ENCODE measurements at places on chromosomes 12 and 14.

- DNase-seq, result no peak
These were observed 5.3 kb downstream of the A2ML1 start for GRCh38 chr12:8827551-8828256.

- no peak for DNase-seq
These were observed 16.7 kb downstream of the SLC35E3 start for GRCh38 chr12:68762691-68763090.

- no peak for DNase-seq
These were observed 199.2 kb downstream of the CRADD start for GRCh38 chr12:93876360-93876759.

- no peak for DNase-seq
These were observed 17.2 kb downstream of the PSMC1 start for GRCh38 chr14:90273532-90273931.

DNA sequence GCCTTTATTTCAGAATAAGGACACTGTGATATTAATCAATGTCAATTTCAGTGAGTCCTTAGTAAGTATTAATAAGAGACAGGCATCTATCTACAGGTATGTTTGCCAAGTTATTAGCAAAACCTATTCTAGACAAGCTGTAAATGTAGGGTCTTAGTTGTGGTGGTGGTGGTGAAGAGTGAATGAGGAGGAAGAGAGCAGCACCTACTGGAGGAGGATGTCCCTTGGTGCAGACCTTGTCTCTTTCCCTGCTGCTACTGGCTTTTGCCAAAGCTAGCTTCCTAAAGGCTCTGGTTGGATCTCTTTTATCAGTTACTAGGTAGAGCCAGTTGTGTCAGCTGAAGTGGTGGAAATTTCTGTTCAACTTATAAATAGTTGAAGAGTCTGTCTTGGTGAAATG, 304.8 kb upstream of the ATP2B1 start:
- no peak for DNase-seq

GRCh38 chr12:97616946-97617345, 154.3 kb downstream of the RMST start:
- DNase-seq, result no peak

DNA sequence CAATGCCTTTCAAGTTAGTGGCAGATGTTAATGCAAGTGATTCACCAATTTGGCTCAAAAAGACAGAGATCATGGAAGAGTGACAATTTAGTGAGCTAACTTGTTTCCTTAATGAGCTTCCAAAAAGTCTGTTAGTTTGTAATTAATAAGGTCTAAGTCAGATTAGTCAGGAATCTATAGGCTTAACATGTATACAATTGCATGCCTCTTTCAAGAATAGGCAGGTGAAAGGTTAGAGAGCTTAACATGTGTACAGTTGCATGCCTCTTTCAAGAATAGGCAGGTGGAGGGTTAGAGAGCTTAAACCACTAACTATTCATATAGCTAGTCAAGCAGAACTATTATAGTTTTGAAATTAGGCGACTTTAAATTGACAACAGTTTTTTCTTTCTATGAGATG, 663.8 kb downstream of the C12orf50 start:
- DNase-seq, result no peak

DNA sequence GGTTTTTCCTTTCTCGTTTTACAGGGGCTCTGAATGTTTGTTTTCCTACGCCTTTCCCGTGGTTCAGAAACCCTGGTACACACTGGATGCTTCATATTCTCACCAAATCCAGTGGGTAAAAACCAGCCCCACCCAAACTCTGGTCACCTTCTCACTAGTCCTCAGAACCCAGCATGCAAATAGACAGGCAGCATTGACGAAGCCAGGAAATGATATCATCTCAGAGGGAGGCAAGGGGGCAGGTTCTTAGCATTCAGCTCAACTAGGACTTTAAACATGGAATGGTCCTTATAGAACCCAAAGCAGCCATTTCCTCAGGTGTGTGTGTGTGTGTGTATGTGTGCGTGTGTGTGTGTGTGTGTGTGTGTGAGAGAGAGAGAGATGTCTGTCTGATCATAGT, 142.0 kb downstream of the KCNK10 start:
- no peak for DNase-seq

DNA sequence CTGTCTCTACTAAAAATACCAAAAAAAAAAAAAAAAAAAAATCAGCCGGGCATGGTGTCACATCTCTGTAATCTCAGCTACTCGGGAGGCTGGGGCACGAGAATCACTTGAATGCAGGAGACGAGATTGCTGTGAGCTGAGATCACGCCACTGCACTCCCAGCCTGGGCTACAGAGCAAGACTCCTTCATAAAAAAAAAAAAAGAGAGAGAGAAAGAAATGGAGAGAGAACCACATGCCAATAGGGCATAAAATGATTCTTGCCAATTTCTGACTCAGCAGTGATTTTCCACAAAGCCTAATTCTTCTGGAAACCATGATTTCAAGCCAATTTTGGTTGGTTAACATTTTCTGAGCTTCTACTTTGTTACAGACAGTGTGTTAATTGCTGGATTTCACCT, 250.4 kb upstream of the SEL1L start:
- no peak for DNase-seq

DNA sequence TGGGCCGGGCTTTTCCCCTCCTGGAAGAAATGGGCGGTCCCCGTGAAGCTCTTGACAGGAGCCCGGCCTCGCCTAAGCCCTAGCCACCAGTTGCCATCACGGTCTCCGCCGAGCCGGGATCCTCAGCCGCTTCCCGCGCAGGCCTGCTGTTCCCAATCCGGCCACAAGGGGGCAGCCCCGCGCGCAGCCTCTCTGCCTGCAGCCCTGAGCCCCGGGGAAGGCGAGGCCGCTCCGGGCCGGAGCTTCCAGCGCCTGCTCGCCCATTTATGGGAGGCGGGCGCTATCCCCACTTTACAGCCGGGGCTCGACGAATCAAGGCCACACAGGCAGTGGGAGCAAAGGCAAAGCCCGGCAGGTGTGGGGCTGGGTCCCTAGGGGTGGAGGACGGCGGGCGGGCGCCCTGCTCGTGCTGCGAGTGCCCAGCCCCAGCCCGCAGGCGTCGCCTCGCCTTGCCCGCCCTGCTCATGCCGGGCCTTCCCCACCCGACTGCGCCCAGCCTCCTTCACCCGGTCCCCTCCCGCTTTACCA, 61.5 kb downstream of the LGMN start:
- DNase-seq, result peak; percentile 59

DNA sequence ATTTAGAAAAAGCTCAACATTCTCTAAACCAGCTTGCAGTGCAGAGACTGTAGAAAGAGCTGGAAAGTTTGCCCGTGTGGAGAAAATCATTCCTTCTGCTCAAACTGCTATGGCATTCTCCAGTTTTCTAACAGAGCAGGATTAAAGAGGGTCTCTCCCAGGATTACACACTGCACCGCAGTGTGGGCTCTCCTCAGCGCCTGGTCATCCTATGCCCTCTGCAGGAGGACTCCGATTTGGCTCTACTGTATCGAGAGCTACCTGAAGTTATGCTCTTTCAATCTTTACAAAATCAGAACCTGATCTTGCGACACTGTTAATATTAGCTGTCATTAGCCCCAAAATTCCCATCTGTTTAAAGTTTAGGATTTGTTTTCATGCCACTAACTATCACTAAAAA, 33.0 kb downstream of the BHLHE41 start:
- DNase-seq, result no peak

- DNase-seq, result no peak
These were observed 200.3 kb upstream of the NAV3 start for GRCh38 chr12:77630344-77630743.

- no peak for DNase-seq
These were observed 196.1 kb upstream of the ALG10B start for GRCh38 chr12:38120438-38120837.

DNA sequence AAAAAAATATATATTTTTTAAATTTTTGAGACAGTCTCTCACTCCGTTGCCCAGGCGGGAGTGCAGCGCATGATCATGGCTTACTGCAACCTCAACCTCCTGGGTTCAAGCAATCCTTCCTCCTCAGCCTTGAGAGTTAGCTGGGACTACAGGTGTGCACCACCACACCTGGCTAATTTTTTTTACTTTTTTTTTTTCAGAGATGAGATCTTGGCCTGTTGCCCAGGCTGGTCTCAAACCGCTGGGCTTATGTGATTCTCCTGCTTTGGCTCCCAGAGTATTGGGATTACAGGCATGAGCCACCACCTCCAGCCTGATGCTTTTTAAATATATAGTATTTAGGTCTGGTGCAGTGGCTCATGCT, 24.5 kb downstream of the MDM2 start:
- DNase-seq, result no peak

GRCh38 chr14:65336191-65336591, 76.3 kb upstream of the FUT8 start:
- DNase-seq, result no peak

GRCh38 chr12:103166949-103167348, 209.5 kb downstream of the ASCL1 start:
- DNase-seq, result no peak

- DNase-seq, result peak; percentile 45
These were observed at the start of the genes KLHL42 and MANSC4 for GRCh38 chr12:27779920-27780611. Gene KLHL42 (plus strand): TSS chr12:27780233. CDS start chr12:27780331, 98 bp downstream. Gene MANSC4 (minus strand): TSS chr12:27780236. CDS start chr12:27771276, 8,960 bp downstream.

DNA sequence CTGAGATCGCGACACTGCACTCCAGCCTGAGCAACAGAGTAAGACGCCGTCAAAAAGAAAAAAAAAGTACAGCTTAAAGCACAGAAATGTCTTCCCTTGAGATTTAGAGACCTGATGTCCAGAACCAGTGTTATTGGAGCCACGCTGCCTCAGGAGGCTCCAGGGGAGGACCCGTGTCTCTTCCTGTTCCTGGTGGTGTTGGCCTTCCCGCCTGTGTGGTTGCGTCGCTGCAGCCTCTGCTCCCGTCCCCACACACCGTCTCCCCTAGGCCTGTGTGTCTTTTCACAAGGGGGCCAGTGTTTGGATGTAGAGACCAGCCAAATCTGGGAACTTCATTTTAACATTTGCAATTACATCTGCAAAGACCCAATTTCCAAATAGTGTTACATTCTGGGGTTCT, 8.6 kb upstream of the FBRSL1 start:
- DNase-seq, result no peak

- no peak for DNase-seq
These were observed 86.8 kb downstream of the ADGRD1 start for GRCh38 chr12:131040491-131040890.

DNA sequence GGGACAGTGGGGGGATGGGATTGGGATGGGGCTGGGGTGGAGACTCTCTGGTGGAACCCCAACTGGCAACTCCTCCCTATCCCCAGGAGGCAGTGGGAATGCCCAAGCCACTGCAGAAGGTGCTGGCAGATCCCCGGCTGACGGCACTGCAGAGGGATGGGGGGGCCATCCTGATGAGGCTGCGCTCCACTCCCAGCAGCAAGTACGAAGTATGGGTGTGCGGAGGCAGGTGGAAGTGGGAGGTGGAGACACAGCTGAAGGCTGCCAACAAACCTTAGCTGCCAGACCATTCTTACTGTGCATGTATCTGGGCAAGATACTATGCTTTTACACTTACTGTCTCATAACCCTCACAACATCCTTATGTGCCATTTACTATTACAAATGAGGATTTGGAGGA, 8.2 kb downstream of the ARHGEF40 start:
- no peak for DNase-seq

DNA sequence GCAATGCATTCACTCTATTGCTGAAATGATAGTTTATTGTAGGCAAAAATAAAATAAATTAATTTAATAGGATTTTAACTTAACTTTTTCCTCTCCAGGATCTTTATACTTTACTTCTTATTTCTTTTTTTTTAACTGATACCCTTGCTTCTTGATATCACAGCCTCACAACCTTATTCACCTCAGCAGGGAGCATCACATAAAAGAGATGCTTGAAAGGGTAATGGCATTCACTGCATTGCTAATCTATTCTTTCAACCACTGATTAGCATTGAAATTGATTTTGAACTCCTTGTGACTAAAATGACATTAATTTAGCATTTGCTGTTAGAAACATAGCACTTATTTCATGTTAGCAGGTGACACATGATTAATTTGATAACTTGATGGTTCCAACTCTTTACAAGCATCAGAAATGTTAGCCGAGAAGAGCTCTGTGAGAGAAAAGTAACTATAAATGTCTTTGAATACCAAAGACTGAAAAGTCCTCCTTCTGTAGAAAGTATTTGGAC, 689.5 kb upstream of the MGAT4C start:
- no peak for DNase-seq

- no peak for DNase-seq
These were observed 1.9 kb downstream of the CMTM5 start for GRCh38 chr14:23378612-23379220.

GRCh38 chr12:79763766-79764452, 73.1 kb upstream of the PAWR start:
- no peak for DNase-seq

GRCh38 chr14:59482541-59483331, 1.5 kb downstream of the L3HYPDH start:
- DNase-seq, result no peak

DNA sequence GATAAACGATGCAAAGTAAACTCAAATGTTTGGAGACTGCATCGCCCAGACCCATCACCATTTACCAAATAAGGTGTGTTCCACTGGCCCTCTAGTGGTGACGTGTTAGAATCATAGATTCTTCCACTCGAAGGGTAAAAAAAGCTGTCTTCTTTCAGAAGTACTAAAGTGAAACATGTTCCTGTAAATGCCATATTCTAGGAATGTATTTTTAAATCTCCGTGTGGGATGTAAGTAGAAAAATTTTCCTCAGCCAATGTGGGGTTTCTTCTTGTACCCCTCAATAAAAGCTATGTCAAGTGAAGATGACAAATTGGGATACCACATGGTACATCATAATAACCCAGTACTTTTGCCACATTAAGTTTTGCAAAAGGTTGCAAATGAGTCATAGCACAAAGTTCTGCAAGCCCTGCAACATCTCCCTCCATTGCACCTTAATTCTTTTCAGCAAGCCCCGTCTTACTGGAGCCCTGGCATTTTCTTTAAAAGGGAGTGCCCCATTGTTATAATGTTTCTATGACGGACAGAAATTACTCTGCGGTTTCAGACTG, 100.8 kb downstream of the CCER1 start:
- DNase-seq, result peak; percentile 54

DNA sequence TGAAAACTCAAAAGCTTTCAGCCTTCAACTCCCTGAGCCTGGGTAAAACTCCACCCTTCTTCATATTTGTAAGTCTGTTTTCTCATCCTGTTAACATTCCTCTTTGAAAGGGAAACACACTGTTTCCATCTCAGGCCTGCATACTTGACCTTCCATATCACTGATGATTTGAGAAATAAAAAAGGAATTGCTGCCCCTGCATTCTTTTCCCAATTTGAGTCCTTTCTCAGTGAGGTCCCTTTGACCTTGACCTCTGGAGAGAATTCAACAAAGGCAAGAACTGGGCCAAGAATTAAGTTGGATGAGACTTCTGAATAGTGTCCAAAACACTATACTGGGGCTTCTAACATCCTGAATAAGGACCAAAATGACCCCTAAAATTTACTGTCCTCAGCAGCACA, 108.0 kb downstream of the AEBP2 start:
- no peak for DNase-seq

- DNase-seq, result no peak
These were observed 130.7 kb downstream of the GPHN start for GRCh38 chr14:66638689-66639088.
